ENCODE measurements at places on chromosomes 6 and 20.

- DNase-seq, result no peak
Measured at GRCh38 chr6:140062043-140063020, 687.9 kb upstream of the CITED2 start.

DNA sequence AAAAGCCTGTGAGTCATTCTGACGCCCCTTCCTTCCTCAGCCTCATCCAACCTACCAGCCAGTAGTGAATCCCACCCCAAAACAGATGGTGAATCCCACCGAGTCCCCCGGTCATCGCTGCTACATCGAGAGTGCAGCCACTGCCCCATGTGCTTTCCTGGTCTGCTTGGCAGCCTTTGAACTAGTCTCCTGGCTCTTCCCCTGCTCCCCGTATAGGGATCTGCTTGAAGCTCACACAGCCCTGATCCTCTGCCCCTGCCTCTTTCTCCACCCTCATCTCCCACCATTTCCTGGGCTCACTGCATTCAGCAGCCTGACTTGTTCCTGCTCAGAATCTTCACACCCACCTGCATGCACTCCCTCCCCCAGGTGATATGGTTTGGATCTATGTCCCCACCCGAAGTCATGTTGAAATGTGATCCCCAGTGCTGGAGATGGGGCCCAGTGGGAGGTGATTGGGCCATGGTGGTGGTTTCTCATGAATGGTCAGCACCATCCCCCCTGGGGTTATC lies 14.6 kb downstream of the SYNJ2 start:
- DNase-seq, result no peak

DNA sequence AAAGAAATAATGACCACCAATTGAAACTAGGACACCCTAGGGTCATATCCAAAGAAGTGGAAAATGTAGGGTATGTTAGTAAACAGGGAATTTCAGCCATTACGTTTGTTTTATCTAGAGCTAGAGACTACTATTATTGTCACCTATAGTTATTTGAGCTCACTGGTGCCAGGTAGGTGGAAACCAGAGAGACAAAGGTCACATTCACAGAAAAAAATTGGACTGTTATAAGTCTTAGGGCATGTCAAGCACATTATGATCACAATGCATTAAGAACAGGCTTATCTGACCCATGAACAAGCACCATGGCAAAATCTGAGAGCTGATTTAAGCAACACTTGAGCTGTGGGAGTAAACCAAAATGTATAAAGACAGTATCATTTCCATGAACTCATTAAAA lies 530.1 kb upstream of the CITED2 start:
- no peak for DNase-seq

DNA sequence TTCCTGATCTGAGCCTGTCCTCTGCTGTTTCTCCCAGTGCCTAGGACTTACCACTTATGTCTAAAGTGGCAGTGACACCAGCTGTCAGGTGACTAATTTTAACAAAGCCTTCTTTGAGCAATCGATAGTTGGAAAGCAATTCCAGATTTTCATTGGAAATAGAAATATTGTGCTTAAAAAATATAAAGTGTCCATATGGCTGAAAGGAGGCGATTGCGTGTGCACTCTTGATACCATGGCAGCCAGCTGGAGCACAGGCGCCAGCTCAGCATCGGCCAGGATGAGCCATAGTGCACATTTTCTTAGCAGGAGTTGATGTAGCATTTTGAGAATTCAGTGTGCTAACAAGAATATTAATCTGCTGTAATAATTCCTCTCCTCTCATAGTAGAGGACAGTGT lies 70.0 kb downstream of the LRRC1 start:
- DNase-seq, result no peak

GRCh38 chr6:39360378-39360777 lies 37.9 kb upstream of the KCNK16 start:
- DNase-seq, result no peak

DNA sequence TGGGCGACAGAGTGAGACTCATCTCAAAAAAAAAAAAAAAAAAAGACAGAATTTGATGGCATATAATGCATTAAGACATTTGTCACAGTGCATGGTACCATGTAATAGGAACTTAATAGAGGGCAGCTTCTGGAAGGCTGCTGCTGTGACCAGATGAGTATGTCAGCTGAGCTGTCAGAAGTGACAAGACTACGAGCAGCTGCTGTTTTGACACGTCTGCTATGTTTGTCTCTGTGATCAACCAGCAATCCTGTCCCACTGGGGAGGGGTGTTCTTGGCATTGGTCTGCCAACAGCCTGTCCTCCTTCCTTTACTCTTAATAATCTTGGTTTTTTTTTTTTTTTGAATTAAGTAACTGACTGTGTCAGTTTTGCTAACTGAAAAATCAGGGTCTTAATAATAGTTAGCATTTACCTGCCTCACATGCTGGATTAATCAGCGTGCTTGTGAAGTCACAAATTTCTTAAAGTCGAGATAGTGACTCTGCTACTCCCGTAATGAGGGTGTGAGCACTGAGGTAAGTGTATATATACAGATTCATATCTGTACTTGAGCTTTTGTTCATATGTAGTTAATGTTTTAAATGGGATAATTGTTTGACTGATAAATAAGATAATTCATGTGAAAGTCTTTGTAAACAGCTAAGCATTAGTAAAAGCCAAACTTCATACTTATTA lies 152.4 kb downstream of the BMP2 start:
- DNase-seq, result peak; percentile 10

- no peak for DNase-seq
Measured at GRCh38 chr6:55023230-55023629, 151.1 kb upstream of the HCRTR2 start.

DNA sequence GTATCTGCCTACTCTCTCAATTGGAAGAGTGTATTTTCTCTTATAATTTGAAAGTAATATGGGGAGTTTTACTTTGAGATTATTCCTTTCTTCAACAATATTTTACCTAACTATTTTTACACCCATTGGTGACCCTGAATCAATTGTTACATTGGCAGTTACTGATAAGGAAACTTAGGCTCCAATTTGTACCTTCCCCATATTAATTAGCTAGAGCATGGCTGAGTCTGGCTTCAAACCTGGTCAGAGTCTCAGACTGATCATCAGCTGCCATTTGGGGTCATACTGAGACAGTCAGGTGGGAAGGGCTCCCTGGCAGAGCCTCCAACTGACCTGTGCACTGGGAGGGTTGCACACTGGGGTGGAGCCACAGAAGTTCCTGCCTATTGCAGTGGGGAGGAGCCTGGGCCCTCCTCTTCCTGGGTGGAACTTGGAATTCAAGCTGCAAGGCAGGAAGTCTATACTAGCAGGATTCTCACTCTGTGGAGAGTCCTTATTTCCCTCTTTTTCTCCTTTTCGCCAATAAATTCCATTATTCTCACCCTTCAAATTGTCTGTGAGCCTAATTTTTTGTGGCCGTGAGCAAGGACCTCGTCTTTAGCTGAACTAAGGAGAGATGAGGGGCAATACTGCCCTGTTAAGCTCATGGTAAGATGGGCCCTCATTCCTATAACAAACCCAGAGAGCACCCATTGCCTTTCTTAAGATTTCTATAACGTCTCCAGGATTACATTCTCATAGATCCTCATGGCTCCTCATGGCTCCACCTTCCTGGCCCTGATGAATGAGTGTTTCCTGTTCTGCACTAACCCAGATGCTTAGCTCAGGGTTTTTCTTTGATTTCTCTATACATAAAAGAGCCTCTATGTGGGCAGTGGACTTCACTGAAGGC lies 285.1 kb downstream of the ADGB start:
- no peak for DNase-seq

DNA sequence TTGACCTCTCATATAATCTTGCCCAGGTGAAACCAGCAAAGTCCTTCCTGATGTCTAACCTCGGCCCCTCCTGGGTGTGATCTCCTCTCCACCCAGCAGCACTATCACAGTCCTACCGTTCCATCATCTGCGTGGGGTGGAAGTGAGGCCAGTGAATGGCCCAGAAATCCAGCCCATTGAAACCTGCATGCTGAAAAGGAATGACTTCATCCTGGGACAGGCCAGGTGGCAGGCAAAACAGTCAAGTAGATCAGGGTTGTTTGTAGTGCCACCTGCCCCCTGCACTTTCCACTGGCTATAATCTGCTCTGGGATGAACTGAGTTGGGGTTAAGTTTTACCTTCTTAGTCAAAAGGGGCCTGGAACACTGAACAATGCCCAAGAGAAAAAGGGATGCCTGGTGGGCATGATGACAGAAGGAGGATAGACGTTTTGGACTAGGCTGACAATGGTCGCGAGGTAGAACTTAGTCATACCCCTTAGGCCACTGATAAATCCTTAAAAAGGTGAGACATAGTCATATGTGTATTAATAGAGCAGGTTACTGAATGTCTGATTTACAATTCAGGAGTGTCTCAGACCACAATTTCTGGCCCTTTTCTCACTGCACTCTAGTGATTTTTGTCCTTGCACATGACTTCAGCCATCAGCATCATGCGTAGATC lies 8.1 kb upstream of the HSP90AB1 start:
- no peak for DNase-seq

- no peak for DNase-seq
Measured at GRCh38 chr6:119283979-119284545, 65.5 kb downstream of the MAN1A1 start.

- no peak for DNase-seq
Measured at GRCh38 chr6:151481786-151482185, 12.0 kb upstream of the CCDC170 start.

DNA sequence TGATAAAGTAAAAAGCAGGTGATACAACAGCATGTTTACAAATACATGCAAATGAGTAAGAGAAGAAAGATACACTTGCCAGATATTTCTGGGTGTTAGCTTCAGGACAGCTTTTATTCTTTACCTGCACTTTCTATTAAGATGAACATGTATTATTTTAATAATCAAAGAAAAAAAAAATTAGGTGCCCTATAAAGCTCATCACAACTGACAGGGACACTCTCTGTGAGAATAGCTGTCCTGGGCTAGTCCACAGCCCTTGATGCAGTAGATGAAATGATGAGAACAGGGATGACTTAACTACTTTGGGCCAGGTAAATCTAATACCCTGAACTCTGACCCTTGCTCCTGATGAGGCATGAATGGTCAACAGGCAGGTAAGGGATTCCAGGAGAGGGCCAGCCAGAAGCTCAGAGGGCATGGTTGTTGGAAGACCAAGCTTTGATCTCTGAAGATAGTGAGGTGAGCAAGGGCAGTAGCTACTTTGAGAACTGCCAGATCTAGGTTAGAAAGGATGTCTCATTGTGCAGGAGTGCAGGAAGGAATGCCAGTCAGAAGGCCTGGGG lies 15.6 kb downstream of the NSFL1C start:
- no peak for DNase-seq

DNA sequence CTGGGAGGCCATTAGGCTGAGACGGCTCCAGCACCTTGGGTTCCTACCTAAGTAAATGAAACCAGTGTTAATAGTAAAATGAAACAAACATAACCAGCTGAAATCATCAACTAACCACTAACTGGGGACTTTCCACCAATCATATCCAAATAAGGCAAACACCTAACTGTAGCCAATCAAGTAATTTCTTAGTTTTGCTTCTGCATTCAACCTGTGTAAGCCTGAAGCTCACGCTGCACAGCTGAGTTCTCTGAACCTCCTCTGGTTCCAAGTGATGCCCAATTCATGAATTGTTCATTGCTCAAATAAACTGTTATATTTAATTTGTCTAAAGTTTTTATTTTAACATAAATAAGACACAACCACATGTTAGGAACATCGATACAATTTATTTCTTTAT lies 22.5 kb downstream of the KLHL32 start:
- no peak for DNase-seq

DNA sequence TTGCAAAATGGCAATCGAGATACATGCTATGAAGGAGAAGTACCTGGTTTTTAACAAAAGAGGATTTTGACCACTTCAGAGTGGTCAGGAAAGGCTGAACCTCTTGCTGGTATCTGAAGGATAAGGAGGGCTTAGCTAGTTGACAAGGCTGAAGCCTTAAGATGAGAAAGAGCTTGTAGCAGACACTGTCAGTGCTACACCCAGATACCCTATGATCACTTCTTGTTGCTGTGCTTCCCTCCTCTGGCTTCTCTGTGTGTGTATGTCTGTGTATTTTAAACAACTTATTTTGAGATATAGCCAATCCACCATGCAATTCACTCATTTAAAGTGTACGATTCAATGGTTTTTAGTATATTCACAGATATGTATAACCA lies 38.9 kb upstream of the TGM2 start:
- DNase-seq, result no peak

DNA sequence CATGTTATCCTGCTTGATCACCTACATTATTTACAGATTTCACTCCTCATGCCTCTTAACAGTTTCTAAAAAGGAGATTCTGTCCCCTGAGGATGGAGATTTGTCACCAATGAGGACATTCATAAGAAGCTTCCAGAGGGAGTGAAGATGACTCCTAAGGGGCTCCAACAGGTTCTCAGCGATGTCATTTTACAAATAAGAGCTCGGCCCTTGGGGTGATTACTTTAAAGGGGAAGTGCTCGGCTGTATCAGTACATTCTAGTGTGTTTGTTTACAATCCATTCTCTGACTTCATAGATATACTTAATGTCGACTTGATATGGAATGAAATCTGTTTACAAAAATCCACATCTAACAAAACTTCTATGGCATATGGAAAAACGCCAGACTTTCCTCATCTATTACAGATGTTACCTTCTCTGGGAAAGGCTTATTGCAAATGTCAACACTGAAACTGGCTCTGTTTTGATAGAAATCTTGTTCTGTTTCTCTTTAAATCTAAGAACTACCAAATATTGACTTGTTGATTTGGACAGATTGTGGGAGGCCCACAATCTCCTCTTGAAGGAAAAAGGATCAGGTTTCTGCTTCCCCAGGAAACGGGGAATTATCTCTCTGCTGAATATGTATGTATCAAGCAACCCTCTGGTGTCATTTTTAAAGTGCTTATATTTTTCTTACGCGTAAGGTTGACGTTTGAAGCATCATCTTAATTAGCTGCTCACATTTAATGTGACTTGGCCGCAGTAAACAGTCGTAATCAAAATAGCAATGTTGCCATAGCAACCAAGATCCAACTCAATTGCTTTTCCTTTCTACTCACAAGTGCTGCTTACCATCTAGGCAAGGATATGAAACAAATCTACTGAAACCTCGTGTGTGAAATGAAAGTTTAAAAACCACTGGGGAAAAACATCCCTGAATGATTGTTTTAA lies 95.7 kb downstream of the SHLD1 start:
- no peak for DNase-seq

GRCh38 chr6:38725414-38726183 lies 10.5 kb downstream of the DNAH8 start:
- no peak for DNase-seq

GRCh38 chr20:24353135-24353690 lies 116.2 kb upstream of the SYNDIG1 start:
- no peak for DNase-seq

DNA sequence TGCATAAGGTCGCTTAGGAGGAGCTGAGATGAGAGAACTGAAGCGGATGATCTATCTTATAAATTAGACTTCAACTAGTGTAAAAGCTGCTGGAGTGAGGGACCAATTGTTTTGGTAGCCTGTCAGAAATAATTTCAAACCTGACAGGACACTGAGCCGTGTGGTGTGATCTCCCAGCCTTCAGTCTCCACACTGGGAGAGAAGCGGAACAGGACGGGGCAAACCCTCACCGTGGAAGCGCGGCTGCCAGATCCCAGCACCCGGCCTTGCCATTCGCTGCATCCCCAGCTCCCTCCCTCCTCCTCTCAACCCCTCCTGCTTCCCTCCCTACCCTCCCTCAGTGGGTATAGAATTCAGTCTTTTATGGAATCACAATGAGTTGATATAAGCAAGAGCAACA lies 900.1 kb upstream of the SLC35B3 start:
- no peak for DNase-seq

All from esophagus muscularis mucosa (tissue), 4 donors.